GDM1 (cell line): ENCODE measurements at places on chromosomes 12 and 14.

DNA sequence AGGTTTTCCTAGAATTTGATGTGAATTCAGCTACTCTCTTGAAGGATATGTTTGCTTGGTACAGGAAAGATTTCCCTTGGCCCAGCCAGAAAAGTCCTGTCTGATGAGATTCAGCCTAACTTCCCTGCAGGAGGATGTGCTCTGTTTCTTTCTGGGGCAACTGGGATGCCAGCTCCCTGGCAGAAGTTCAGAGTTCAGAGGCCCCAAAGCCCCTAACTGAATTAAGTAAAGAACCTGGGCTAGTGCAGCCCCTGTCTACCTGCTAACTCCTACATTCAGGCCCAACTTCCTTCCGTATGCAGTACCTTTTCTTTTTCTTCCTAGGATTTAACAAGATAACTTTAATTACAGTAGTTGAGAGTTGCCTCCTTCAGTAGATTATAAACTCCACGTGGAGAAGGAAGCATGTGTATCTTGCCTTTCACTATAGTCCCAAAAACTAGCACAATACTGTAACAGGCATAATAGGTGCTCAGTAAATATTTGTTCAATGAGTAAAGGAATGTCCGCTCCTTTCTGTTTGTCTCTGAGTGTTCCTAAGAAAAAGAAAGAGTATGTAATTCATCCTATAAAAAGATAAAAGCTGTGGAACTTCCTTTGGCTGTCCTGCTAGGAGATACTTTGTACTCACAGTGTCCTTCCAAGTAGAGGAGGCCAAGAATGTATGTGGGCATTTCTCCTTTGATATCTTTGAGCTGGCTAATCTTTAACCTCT is 141.0 kb downstream of the SLC8A3 start:
- no peak for DNase-seq

- no peak for DNase-seq
Observed at GRCh38 chr14:73935666-73936065, 14.2 kb downstream of the FAM161B start.

- peak; percentile 96 for DNase-seq
Observed at GRCh38 chr12:57088354-57089270, at the start of gene NAB2. NAB2 (plus strand) TSS chr12:57089114; CDS start chr12:57089272, 158 bp downstream.

DNA sequence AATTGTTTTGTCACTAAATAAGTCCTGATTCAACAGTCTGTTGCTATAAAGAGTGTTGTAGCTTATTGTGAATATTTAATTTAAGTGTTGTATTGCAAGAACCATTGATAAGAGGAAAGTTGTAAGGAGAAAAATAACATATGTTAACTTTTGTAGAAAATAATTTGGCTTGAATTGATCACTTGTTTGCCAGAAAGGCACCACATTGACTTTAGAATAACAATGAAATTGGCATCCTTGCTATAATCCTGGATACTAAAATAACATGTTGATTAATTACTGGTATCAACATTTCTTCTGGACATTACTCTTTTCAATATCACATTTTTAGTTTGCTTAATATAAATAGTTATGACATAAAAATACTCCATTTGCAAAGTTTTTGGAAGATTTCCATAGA is 159.0 kb downstream of the MGAT4C start:
- no peak for DNase-seq

DNA sequence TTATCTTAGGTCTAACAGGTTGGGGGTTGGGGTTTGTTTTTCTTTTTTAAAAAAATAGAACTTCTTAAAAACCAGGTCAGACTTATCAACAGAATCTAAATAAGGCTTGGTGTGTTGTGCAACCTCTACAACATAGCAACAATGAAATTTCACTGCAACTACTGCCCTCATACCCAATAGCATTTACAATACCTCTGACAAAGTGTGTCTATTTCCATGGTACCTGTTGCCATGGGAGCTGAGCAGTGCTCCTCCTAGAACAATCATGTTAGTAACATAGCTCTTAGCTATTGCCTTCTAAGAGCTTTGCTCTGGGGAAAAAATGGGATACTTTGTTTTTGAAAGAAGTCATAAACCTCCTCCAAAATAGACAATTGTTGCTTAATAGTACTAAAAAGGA is 103.3 kb upstream of the CCDC175 start:
- no peak for DNase-seq

DNA sequence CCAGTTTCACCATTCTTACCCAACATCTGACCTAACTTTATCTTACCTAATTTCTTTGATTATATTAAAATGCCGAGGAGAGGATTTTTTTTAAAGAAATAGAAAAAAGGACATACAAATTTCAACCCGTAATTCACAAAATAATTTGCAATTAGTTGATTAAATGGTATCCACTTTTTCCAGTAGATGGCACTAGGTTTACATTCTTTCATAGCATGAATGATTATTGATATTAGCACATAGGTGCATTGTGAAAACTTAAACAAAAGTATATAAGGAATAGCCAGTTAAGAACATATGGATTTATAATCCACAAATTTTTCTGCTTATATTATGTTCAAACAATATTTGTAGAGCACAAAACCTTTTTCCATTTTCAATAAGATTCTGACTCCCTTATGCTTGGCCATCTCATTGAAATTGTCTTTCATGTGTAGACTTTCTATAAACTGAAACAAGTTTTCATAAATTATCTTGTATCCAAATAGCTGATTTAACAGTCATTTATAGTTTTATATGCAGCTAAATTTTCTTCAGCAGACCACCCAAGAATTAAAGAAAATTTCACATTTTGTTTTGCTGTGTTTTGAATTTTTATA is 35.3 kb downstream of the MSRB3 start:
- DNase-seq: no peak

DNA sequence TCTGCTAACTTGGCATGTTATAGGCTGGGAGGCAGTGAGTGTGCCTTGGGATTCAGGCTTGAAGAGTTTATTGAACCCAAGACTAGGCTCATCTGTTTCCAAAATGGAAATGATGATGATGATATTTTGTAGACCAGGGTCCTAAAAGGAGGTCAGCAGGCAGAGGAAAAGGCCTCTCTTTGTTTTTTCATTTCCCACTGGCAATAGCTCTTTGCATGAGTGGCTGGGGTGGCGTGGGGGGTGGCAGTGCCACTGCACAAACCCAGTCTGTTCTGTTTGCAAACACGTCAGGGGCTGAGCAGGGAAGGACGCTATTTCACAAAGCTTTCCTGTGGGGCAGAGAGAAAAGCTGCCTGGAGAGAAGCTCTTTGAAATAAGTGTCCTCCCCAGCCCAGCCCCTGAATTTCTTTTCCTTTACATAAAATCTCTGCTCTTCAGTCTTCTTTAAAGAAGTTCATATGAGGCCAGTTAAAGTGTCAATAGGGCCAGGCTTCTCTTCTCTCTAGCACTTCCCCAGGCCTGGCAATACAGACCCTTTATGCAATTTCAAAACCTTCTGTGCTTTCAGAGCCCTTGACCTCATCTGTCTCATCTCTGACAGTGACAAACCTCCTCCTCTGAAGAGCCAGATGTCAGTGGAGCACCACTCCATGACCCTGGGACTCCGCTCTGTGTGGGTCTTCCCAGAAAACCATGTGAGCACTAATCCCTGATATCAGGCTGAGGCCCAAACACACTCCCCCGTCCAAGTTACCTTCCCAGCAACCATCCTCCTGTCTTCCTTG is 72.8 kb downstream of the ZNF664 start:
- no peak for DNase-seq
